Activated T-cell treated with anti-CD3 and anti-CD28 coated beads for 48 hours (primary cell): ENCODE measurements at places on chromosomes 6 and 20.

GRCh38 chr20:44720621-44720996, 5.4 kb downstream of the CCN5 start:
- no peak for DNase-seq

DNA sequence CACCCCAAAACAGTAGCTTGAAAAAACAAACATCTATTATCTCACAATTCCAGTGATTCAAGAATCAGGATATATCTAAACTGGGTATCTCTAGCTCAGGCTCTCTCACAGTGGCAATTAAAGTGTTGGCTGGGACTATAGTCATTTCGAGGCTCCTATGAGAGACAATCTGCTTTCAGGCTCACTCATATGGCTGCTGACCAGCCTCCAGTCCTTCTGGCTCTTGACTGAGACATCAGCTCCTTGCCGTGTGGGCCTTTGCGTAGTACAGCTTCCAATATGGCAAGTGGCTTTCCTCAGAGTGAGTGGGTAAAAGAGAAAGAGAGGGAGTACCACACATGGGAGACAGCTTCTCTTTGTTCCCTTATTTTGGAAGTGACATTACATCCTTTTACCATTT, 327.2 kb downstream of the CENPW start:
- no peak for DNase-seq

DNA sequence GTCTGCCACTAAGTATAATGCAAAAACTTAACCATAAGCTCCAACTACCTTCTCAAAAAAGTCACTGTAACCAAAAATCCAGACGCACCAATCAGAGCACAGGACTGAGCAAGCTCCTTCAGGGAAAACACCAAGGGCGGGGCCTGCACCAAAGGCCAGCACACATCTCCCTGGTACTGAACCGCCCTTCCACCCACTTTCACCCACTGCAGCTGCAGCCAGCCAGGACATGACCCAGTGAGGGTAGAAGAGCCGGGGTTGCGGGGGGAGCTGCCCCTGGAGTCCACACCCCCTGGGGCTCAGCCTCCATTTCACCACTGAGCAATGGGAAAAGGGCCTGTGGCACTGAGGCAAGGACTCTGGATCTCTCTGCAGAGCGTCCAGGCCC, 54.3 kb downstream of the TAF4 start:
- DNase-seq, result no peak

DNA sequence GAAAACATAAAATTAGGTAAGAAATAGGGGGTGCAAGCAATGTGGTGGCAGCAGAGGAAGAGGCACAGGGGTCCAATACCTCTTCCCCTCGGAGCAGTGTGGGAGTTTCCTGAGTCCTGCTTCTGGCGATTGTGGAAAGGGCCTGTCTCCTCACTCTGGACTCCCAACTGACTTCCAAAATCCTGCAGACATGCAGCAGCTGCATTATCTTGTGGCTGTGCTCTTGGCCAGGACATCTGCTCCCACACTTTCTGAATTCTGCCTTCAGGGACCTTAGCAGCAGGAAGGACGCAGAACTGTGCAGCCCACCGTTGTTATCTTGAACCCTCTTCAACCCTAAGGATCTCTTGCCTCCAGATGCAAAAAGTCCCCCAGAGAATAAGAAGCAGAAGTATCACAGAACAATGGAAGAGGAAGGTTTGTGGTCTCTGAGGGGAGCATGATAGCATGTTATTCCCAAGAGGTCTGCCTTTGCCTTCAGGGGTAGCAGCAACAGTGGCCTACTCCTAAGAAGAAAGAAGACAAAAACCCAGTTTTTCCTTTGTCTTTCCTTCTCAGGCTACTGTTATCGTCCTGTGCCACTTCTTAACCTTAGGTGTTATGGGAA, 102.5 kb upstream of the EMILIN3 start:
- DNase-seq, result no peak

GRCh38 chr6:149332602-149333265, 15.2 kb downstream of the TAB2 start:
- DNase-seq, result no peak

- DNase-seq, result no peak
Observed at GRCh38 chr6:2589171-2589661, 161.5 kb downstream of the MYLK4 start.

GRCh38 chr6:36852481-36853147, 13.4 kb upstream of the CPNE5 start:
- no peak for DNase-seq

GRCh38 chr6:16704401-16705045, 56.7 kb downstream of the ATXN1 start:
- DNase-seq, result peak; percentile 62

- DNase-seq, result no peak
Observed at GRCh38 chr20:4781211-4781610, 59.5 kb downstream of the PRND start.

DNA sequence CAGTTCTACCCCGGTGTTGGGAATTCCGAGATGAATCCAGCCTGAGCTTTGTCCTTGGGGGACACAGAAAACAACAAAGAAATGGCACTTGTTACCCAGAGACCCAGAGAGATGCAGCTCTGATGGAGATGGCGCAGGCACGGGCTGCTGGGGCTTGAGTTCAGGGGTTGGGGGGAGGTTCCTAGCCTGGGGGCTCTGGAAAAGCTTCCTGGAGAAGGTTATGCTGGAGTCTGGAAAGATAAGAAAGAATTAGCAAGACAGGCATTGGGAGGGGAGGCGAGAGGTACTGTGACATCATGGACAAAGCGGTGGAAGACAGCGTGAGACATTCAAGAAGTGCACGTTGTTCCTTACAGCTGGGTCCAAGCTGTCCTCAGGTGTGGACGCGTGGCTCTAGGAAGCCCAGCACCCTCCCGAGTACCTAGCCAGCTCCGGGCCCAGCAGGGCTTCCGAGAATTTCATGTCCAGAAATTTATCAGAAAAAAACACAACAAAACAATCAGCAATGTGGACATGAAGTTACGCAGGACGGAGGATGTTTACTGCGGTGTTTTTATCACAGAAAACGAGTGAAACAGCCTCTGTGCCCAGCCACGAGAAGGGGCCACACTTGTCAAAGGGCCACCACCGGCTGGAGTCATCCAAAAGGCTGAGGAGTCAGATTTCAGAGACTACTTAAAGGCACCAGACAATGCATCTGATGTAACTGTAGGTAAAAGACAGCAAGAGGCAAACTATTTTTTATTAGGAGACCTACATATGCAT, 39.5 kb downstream of the C20orf203 start:
- DNase-seq, result no peak
